ENCODE measurements at places on chromosomes 16 and 17. TPM values are rescaled to one million over a fixed set of nuclear protein-coding genes. Genes with fewer than 3 reads are reported as not detected.
A peak's percentile ranks its signal among the peaks of the same experiment; 100 is the strongest.

DNA sequence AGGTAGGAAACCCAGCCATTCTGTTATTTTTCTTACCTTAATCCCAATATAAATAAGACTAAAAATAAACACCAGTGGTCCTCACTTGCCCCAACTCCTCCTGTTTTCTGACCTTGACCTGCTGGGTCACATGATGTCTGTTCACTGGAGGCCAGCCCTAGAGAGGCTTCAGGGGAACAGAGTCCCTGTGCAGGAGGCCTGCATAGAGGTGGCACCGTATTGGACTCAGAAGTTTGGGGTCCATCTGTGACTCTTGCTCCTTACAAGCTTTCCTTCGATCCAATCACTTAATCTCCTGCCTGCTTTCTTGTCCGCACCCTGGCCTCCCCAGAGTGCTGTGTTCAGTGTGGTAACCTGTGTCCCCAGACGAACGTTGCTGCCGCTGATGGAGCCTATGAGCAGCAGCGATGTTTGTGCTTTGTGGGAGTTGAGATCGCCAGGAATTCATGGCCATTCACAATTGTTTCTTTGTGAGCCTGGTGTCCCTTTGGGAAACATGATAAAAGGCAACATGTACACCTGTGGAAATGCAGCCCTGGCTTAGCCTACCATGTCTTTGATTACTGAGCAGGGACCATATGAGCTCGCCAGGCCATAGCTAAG is 4.7 kb downstream of the IGSF6 start:
- DNase-seq: no peak

WNT3 gene
- total RNA-seq: 0.20 TPM

GRCh38 chr16:19073344-19073743 is 5.9 kb downstream of the COQ7 start:
- no peak for DNase-seq

CTRL gene
- 15.6 TPM for total RNA-seq

GRCh38 chr17:30352240-30352814 is 18.5 kb upstream of the TMIGD1 start:
- DNase-seq: peak; percentile 71

BCL6B gene
- 1.1 TPM for total RNA-seq

CCDC200 gene
- not detected for total RNA-seq

DNA sequence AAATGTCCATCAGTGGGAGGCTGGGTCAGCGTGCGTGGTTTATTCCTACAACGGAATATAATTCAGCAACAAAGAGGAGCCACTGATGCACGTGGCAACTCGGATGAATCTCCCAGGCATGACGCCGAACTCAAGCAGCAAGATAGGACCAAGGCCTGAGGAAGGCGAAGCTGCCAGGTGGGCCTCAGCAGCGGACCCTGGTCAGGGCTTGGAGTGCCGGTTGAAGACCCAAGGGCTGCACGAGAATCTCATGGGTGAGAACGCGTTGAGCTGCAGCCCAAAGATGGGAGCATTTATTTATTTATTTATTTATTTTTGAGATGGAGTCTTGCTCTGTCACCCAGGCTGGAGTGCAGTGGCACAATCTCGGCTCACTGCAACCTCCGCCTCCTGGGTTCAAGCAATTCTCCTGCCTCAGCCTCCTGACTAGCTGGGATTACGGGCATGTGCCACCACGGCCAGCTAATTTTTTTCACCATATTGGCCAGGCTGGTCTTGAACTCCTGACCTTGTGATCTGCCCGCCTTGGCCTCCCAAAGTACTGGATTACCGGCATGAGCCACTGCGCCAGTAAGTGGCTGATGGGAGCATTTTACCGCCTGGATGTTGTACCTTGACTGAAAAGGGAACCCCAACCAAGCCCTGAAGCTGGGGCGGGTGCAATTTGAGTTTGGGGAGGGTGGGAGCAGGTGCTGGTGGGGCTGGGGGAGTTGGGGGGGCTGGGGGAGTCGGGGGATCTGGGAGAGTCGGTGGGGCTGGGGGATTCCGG is 18.1 kb upstream of the BAHCC1 start:
- no peak for DNase-seq

DNA sequence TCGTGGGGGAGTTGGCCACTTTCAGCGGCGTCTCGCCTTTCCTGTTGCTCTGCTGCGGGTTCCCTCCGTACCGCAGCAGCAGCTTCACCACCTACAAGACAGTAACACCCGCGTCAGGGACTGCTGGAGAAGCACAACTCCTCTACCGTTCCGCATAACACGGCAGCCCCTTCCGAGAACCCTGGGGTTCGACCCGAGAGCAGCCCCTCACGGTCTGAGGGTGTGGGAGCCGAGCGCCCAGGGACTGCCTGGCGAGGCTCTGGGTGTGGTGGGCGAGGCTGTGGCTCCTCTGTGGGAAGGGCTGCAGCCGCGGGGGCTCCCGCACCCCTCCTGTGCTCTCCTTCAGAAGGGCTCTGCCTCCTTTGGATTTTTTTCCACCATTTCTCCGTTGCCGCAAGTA is 68.6 kb downstream of the ZNF778 start:
- no peak for DNase-seq

Measured in natural killer cell treated with Interleukin-12 subunit alpha and Interleukin-12 subunit beta and Interleukin-15 and Interleukin-18, amount 100 ng/mL, for 72 hours (primary cell).